Uterus (tissue), 4 donors: ENCODE measurements at places on chromosomes 12 and 14. TPM values are rescaled to one million over a fixed set of nuclear protein-coding genes. Genes with fewer than 3 reads are reported as not detected.

BRI3BP gene
- total RNA-seq = 8.9 TPM

CEBPE gene
- not detected for total RNA-seq

TBC1D30 gene
- total RNA-seq = 12.3 TPM

ITGB7 gene
- total RNA-seq = not detected

KCNH3 gene
- 1.7 TPM for total RNA-seq

- DNase-seq = no peak
- H3K36me3 ChIP-seq = no peaks in the 10 kb centered on the region
- no peak overlapping the region for H3K4me3 ChIP-seq
- no peaks in the 10 kb centered on the region for H3K4me1 ChIP-seq
- no peak overlapping the region for H3K27ac ChIP-seq
- H3K27me3 ChIP-seq = no peaks in the 10 kb centered on the region
Measured at GRCh38 chr12:95343461-95344230, 126.0 kb downstream of the VEZT start.

GRCh38 chr14:23321572-23322547 is 603 bp downstream of the PABPN1 start:
- no peak for DNase-seq
- peaks cover 6% of the 10 kb centered on the region for H3K4me1 ChIP-seq
- no peaks in the 10 kb centered on the region for H3K27me3 ChIP-seq
- peak overlapping the region; percentile 97 for H3K27ac ChIP-seq
- H3K4me3 ChIP-seq = peak overlapping the region; percentile 88
- no peaks in the 10 kb centered on the region for H3K36me3 ChIP-seq

DNA sequence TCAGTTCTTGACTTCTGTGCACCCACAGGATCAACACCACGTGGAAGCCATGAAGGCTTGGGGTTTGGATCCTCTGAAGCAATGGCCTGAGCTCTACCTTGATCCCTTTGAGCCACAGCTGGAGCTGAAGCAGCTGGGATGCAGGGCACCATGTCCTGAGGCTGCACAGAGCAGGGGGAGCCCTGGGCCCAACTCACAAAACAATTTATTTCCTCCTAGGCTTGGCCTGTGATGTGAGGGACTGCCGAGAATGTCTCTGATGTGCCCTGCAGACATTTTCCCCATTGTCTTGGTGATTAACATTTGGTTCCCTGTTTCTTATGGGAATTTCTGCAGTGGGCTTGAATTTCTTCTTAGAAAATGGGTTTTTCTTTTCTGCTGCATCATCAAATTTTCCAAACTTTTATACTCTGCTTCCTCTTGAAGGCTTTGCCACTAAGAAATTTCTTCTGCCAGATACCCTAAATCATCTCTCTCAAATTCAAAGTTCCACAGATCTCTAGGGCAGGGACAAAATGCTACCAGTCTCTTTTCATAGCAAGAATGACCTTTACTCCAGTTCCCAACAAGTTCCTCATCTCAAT is 288.2 kb downstream of the CCDC59 start:
- no peak overlapping the region for H3K27ac ChIP-seq
- H3K36me3 ChIP-seq = no peaks in the 10 kb centered on the region
- H3K4me1 ChIP-seq = no peaks in the 10 kb centered on the region
- H3K4me3 ChIP-seq = no peak overlapping the region

GRCh38 chr14:28340816-28341215 is 425.8 kb upstream of the FOXG1 start:
- H3K4me3 ChIP-seq = no peak overlapping the region
- no peaks in the 10 kb centered on the region for H3K27me3 ChIP-seq
- no peak for DNase-seq
- H3K27ac ChIP-seq = no peak overlapping the region

DNA sequence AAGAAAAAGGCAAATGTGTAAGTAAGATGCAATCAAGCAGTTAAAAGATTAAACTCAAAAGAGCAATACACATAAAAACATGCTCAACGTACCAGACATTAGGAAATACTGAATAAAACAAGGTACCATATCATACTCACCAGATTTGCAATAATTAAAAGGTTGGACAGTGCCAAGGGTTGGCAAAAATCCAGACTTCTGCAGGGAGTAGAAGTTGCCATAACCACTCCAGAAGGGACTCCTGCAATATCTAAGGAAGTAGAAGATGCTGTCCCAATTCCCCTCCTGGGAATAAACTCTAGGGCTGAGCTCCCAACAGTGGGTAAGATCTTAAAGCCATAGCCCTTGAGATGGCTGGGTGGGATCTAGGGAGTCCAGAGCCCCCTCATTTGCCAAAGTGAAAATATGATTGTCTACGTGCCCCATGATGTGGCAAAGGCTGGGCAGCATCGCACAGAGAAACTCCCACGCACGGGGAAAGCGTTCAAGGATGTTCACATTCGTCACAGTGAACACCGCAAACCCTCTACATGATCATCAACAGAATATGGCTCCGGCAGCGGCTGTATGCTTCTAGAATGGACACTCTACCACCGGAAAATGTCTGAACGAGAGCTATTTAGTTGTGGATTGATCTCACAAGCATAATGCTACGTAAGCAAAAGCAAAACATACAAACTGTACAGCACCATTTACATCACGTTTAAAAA is 12.3 kb downstream of the KCTD10 start:
- H3K4me3 ChIP-seq = no peak overlapping the region
- H3K4me1 ChIP-seq = peaks cover 67% of the 10 kb centered on the region
- DNase-seq = no peak
- peak overlapping the region; percentile 97 for H3K27ac ChIP-seq
- H3K27me3 ChIP-seq = no peaks in the 10 kb centered on the region

DNA sequence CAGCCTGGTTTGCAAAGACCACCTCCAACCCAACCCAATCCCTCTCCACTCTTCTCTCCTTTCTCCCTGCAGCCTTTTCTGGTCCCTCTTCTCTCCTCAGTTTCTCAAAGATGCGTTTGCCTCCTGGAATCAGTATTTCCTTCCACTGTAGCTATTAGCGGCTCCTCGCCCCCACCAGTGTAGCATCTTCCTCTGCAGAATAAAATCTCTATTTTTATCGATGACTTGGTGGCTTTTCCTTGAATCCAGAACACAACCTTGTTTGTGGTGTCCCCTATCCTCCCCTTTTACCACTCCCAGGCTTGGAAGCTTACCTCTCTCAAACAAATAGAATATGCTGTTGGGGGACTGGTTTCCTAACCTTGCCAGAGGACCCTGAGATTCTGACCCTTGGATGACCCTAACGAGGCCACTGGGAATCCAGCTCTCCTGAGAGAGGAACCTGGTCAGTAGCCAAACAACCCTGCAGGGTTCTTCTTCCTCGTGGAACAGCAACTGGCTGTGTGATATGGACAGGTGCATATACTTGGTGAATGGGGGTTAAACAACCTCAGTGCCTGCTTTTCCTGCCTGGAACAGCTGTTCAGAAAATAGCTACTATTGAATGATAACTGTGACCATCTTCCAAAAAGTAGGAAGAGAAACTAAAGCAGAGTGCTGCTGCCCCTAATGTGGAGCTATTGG is 4.4 kb downstream of the WNT1 start:
- no peak for DNase-seq
- H3K4me1 ChIP-seq = peaks cover 36% of the 10 kb centered on the region
- H3K27me3 ChIP-seq = peaks cover 28% of the 10 kb centered on the region
- no peaks in the 10 kb centered on the region for H3K36me3 ChIP-seq
- H3K4me3 ChIP-seq = no peak overlapping the region
- H3K27ac ChIP-seq = no peak overlapping the region
